Heart left ventricle (tissue), 16 donors: ENCODE measurements at places on chromosomes 1 and 21. TPM values are rescaled to one million over a fixed set of nuclear protein-coding genes. Genes with fewer than 3 reads are reported as not detected.

SPRR1B gene
- not detected for total RNA-seq

FMN2 gene
- 1.9 TPM for total RNA-seq

NHLH2 gene
- not detected for total RNA-seq

B3GALT2 gene
- 53.2 TPM for total RNA-seq

CRTC2 gene
- 27.8 TPM for total RNA-seq

HMCN1 gene
- 4.2 TPM for total RNA-seq

DNA sequence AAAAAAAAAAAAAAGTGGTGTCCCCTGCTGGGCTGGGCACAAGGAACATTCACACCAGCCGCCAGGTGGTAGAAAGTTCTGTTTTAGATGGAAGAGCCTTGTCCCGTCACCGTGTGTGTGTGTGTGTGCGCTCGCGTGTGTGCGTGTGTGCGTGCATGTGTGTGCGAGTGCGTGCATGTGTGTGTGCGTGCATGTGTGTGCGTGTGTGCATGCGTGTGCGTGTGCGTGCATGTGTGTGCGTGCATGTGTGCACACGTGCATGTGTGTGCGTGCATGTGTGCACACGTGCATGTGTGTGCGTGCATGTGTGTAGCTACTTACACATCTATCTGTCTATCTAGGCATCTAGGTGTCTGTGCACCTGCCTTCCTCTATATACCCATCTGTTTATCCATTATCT, 491.7 kb downstream of the NPHP4 start:
- no peak for DNase-seq

GRCh38 chr1:85116856-85117255, 68.6 kb upstream of the MCOLN3 start:
- no peak for DNase-seq

DNA sequence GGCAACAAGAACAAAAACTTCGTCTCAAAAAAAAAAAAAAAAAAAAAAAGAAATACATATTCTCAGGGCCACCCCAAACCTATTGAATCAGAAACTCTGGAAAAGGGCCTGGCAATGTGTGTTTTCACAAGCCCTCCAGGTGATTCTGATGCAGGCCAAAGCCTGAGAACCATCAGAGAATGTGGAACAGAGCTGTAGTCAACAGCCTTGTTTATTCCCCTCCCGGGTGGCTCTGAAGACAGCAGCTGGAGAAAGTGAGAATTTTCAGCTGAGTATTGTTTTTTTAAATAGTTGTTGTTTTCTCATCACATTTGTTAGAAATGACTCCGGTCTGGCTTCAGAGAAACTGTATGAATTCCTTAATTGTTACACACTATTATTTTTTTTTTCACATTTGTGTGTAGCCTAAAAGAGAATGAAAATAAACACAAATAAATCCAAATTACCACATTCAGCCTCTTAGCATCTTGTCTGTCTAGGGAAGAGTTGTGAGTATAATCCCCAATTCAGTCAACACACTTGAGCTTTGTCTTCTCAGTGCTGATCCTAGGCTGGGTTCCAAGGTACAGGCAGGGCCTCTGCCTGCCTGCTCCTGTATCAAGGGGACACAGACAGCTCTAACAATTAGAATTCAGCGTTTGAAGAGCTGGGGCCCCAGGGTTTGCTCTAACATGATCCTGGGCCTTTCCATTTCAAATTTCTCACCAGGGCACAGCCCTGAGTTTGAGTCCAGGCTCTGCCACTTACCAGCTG, 6.6 kb upstream of the AZIN2 start:
- DNase-seq, result no peak

- DNase-seq, result no peak
Measured at GRCh38 chr1:4668743-4669700, 14.6 kb downstream of the AJAP1 start.

DNA sequence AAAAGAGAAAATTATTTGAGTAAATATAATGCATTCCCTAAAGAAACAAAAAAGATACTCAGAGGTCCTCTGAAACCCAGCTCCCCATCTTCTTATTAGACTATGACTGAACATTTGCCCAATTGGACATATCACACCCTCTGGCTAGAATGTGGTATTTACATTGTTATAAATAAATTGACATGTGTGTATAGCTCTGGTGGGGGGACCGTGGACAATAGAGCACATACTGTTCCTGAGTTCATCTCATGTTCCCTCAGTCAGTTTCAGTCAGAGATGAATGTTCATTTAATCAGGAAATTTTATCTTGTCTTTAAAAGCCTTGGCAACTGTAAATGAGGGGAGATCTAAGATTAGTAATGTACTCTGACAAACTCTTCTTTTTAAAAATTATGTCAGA, 459.3 kb upstream of the ADAMTS5 start:
- DNase-seq, result no peak

GRCh38 chr1:236164273-236164672, 21.9 kb downstream of the GPR137B start:
- DNase-seq, result peak; percentile 65

- no peak for DNase-seq
Measured at GRCh38 chr1:32549616-32550015, 10.4 kb downstream of the ZBTB8A start.

DNA sequence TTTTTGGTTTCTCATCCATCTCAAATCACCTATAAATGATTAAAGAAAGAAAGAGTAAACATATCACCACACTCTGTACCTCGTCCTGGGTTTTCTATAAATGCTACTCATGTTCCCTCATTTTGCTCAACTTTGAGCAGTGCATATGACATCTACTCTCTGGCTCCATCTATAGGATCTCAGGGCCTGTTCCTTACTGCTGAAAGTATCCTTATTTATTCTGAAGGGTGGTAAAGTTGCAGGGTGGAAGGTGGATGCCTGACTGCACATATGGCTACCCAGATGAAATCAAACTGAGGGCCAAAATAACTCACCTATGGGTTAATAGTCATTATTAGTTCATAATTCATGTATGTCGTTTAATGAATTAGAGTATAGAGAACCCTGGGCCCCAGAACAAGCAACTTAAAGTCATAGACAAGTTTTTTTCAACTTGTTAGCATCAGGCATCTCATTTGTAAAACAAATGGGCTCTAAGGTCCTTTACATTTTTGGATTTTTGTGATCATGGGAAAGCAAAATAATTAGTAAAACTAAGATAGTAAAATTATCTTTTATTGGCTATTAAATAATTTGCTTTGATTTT, 46.5 kb downstream of the NCF2 start:
- DNase-seq, result no peak

- DNase-seq, result peak; percentile 74
Measured at GRCh38 chr1:37930246-37931101, 16.4 kb downstream of the INPP5B start.
